ENCODE measurements at places on chromosomes 13 and 19.
A peak's percentile ranks its signal among the peaks of the same experiment; 100 is the strongest.

DNA sequence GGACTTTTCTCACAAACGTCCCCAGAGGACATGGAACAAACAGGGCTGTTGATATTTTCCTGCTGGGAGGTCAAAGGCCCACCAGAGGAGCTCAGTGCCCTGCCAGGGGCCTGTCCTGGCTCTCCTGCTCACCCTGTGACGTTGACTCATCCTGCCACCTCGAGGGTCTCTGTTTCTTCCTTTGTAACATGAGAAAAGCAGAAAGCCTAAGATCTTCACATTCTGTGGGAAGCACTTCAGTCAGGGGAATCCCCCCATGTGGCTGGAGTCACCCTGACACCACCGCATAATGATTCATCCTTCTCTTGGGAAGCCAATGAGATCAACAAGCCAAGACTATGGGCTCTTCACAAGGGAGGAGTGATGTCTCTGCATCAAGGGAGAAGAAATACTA is 147.9 kb downstream of the KATNAL1 start:
- peak; percentile 34 for DNase-seq

DNA sequence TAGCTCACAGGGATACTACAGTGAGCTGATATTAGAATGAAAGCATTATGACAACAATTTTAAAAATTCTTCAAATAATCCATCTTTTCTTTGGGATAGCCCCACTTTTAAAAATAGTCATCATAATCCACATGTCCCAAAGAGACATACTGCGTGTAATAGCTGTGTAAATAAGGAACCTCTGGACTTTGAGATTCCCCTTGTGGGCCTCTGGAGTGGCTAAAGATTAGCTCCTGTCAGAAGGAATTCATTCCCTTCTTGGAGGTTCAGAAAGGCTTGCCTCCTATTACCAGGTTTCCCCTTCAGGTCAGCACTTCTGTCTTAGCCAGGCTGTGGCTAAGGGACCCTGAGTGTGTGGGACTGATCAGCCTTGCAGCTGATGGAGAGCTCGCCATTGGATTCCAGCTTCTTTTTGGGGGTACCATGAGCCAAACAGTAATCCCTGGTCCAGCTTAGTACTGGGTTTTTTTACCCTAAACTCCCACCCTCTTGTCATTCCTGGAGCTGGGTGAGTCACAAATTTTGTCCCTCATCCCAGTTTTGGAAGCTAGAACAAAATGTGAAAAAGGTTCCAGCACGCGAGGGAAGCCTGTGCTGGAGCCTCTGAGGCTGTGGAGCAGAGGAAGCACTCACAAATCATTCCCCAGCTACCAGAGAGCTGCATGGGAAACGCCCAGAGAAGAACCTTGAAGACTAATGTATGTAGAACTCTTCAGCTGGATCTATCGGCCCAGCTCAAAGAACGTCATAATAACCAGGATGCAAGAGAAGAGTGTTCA is 96.7 kb downstream of the RNASEH2B start:
- DNase-seq: no peak

GRCh38 chr13:32390048-32390447 is 37.9 kb downstream of the N4BP2L1 start:
- DNase-seq: no peak

GRCh38 chr13:34779171-34779570 is 162.9 kb upstream of the NBEA start:
- DNase-seq: no peak

GRCh38 chr19:2552859-2553258 is 76.9 kb downstream of the GADD45B start:
- no peak for DNase-seq

DNA sequence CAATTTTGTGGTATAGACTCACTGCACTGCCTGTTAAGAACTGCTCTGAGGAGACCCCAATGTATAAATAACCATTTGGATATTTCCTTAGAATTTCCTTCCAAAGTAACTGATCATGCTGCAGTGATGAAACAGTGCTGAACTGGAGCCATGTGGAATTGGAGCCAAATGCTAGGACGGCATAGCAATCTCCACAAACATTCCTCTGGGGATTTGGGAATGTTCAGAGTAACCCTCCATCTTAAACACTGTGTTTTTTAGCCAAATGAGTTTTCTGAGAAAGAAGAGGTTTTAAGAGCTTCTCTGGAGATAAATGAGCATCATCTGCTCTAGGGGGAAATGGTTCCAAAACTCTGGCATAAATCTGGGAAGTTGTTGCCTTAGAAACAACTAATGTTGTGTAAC is 98.2 kb downstream of the OLFM4 start:
- no peak for DNase-seq

GRCh38 chr19:45506989-45507871 is at the start of gene VASP:
TSS of gene VASP (plus strand) at chr19:45507479. CDS start at chr19:45507772, 293 bp downstream.
- peak; percentile 61 for DNase-seq

DNA sequence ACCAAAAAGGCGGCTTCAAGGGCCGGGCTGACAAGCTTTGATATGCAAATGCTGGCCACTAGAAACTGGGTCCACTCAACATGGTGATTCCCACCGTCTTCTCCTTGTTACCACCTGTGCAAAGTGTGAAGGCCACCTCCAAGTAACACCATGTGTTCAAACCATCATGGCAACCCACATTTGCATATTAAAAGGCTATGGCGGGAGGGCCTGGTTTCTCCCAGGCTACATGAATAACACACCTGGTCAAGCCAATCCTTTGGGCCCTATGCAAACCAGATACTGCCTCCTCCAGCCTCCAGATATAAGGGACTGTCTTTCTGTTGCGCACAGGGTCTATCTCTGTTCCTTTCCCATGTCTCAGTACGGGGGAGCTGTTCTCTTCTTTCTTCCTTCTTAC is 36.6 kb upstream of the ZSCAN5A start:
- DNase-seq: no peak

- no peak for DNase-seq
Observed at GRCh38 chr19:11577451-11578257, at the start of gene ACP5. TSS of gene ACP5 (minus strand) at chr19:11577645. CDS start at chr19:11577317, 328 bp downstream.

GRCh38 chr13:46339035-46339666 is 47.9 kb downstream of the RUBCNL start:
- peak; percentile 46 for DNase-seq

DNA sequence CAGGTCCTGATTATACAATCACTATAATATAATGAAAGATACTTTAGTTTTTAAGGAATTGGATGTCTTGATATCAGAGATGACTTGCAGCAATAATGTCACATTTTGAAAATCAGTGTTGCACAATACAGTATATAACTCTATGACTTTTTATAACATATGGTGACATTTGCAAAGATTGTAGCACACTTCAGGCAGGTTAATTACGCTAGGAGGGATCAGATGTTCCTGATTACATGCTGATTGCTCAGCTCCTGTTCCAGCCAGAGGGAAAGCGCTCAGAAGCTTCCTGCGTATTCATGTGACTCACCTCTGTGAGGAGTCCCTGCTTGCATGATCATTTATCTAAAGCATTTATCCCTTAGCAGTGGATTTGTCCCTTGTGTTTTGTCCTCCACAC is 265.6 kb downstream of the GPC5 start:
- peak; percentile 35 for DNase-seq

- no peak for DNase-seq
Observed at GRCh38 chr13:26951581-26952177, 191.1 kb upstream of the GPR12 start.

DNA sequence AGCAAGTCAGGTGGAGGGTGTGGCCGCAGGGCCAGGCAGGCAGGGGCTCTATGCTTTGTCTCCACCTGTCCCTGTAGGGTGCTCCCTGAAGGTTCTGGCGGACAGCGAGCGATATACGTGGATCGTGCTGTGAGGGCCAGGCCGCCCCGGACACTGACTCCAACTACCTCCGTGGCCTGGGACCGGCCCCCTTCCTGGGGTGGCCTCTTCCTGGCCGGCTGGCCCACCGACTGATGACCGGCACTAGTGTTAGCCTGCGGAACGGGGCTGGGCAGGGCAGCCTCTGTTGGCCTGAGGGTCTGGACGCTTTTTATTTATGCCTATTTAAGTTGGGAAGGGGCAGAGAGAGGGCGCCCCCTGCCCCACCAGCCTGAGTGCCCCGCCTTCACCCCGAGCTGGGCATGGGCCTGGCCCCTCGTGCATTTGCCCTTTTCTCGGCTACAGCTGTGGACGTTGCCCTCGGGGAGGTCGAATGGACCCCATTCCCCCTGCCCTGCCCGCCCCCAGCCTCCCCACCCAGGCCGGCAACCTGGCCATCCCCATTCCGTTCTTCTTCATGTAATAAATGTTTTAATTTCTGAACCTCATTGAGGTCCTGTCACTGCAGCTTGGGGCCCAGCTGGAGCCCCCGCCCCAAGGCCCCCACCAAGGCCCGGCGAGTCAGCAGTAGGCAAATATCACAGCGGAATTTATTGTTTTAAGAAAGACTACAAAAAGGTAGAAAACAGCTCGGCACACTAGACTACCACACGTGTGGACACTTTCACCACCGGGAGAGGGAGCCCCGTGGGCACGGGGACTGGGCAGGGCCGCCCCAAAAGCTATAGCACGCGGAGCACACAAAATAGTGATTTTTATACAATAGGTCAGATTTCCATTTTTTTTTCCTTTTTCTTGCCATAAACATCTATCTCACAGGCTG is 8.8 kb downstream of the DCAF15 start:
- DNase-seq: no peak

DNA sequence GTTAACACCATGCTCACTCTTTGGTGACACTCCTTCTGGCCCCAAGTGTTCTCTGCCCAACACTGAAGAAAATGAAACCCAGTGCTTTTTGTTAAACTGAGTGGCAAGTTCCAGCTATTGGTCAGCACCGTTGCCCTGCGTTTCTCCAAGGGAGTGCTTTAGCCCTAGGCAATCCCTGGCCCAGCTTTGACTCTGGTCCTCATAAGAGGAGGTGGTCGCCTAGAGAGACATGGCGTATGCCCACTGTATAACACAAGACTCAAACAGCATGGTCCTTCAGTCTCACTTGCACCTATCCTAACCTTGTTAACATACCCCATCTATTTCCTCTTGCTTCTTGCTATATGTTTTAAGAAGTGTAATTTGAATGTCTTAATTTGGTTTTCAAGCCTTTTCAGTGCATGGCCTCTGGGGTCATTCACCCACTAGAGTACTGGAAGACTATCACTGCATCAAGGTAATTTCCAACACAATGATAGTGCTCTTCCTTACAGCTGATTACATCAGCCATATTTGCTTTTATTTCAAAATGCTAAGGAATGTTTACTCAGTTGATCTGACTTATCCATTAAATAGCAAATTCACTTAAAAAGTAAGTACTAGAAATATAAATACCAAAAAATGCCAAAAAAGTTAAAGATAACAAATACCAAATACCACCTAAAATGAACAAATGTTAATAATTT is 190.5 kb upstream of the SOX21 start:
- no peak for DNase-seq

DNA sequence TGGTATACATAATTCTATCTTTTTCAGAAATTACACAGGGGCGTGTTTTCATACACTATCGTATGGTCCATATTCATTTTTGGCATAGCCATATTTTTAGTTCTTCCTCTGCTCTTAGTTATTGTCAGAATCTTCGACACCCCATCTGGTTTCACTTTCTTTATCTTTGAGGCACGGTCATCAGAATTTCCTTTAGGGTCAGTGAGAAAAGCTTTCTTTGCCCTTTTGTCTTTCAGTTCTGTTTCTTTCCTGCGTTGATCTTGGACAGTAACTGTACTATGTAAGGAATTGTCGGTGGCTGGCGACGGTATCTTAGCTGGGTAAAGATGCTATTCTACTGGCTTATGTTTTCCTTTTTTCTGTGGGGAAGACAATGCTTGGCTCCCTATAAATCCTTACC is 10.6 kb upstream of the KIR2DL4 start:
- DNase-seq: no peak

DNA sequence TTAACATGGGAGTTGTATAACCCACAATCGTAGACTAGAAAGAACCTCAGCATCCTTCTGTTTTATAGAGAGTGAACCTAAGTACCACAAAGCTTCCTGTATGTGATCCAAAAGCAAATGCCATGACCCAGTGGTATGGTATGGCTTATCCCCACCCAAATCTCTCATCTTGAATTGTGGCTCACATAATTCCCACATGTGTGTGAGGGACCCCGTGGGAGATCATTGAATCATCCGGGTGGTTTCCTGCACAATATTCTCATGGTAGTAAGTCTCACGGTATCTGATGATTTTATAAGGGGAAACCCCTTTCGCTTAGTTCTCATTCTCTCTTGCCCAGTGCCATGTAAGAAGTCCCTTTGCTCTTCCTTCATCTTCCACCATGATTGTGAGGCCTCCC is 587.9 kb downstream of the LMO7 start:
- no peak for DNase-seq

DNA sequence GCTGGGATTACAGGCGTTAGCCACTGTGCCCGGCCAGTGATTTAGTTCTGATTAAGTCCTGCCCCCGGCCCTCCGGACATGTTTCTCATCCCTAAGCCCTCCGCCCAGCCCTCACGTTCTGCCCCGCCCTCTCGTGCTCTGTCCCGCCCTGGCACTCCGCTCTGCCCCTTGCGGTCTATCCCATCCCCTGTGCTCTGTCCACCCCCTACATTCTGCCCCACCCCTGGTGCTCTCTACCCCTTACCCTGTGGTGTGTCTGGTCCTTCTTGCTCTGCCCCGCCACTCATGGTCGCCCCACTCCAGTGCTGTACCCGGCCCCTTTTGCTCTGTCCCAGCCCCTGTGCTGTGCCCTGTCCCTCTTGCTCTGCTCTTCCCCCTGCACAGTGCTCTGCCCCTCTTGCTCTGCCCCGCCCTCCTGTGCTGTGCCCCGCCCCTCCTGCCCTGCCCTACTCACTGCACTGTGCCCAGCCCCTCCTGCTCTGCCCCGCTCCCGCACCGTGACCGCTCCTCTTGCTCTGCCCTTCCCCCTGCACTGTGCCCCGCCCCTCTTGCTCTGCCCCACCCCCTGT is 3.0 kb downstream of the GTPBP3 start:
- DNase-seq: no peak

DNA sequence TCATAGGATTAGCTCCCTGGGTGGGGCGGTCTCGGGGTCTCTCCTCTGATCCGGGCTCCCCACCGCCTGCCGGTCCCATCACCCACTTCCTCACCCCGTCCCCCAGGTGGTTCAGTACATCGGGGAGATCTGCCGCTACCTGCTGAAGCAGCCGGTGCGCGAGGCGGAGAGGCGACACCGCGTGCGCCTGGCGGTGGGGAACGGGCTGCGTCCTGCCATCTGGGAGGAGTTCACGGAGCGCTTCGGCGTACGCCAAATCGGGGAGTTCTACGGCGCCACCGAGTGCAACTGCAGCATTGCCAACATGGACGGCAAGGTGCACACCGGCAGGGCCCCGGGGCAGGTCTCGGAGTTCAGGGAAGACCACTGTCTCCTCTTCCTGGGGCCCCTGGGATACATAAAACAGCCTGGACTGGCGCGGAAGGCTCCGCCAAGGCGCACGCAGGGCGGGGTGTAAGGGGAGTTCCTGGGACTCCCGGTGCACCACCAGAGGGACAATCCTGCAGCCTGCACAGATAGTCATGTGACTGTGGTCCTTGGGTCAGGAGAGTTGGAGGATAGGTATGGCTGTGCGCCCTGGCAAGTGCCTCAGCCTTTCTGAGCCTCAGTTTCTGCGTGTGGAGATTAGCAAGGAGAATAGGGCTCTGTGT is 14.2 kb upstream of the PGLS start:
- no peak for DNase-seq

- DNase-seq: no peak
Observed at GRCh38 chr13:21639561-21639960, 31.3 kb upstream of the FGF9 start.

GRCh38 chr13:42814868-42815267 is 33.5 kb downstream of the FAM216B start:
- DNase-seq: peak; percentile 53

- no peak for DNase-seq
Observed at GRCh38 chr13:112392719-112393118, 16.6 kb downstream of the SPACA7 start.

- DNase-seq: no peak
Observed at GRCh38 chr19:49678985-49679770, 2.1 kb downstream of the PRMT1 start.
